Coronary artery (tissue), 2 donors: ENCODE measurements at places on chromosomes 7 and 10.

DNA sequence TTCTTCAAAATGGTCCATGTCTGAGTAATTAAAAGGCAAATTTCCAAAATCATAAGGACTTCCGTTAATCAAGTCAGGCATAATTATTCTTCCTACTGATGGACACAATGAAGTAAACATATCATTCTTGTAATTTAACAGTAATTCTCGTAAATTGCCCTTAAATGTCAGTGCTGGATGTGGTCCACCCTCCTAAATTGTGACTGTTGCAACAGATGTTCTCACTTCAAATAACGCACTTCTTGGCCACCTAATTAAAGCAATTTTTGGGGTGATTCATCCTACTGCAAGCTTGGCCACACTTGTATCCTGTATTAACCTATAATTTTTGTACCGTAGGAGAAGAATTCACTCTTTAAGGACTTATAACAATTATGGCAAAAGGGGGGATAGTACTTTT, 1.9 kb downstream of the COL1A2 start:
- DNase-seq = no peak

GRCh38 chr7:132603220-132603833, 27.1 kb upstream of the PLXNA4 start:
- no peak for DNase-seq

DNA sequence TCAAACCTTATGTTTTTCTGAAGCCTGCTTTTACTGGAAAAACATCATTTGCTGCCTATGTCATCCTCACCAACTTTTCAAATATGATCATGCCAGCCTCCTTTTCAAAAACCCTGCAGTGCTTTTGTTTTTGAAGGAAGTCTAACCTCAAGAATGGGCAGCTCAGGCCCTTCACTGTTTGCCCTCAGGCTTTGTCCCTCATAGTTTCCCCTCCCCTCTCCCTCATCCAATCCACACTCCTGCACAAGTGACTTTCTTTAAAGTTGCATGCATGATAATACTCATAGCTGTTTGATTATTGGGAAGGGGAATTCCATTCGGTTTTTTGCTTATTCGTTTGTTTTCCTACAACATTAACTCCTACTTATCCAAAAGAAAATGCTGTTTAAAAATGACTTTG, 219.4 kb downstream of the SEMA3E start:
- DNase-seq = no peak

- DNase-seq = no peak
Observed at GRCh38 chr10:24457661-24458318, 248.9 kb downstream of the KIAA1217 start.

DNA sequence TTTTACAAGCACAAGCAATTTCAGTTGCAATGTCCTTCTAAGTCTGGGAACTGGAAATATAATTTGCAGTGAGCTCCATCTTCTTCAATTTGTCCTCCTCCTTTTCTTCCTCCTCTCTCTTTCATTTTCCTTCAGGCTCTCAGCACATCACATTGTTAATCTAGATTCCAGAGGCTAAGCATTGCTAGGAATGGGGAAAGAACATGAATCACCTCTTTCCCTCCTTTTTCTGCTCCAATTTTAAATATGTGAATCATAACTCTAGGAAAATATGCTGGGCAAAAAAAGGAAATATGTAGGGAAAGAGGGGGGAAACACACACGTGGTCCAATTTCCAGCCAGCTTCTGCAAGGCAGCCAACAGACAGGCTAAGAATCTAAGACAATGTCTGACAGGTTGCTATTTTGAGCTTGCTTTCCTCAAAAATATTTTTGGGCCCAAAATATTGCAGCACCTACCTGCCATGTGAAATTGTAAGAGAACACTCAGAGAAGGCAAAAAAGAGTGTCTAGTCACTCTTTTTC, 72.7 kb upstream of the NUPR2 start:
- no peak for DNase-seq

GRCh38 chr10:130218181-130218641, 82.0 kb downstream of the GLRX3 start:
- peak; percentile 69 for DNase-seq

GRCh38 chr10:74026428-74027015, 28.6 kb downstream of the VCL start:
- no peak for DNase-seq

DNA sequence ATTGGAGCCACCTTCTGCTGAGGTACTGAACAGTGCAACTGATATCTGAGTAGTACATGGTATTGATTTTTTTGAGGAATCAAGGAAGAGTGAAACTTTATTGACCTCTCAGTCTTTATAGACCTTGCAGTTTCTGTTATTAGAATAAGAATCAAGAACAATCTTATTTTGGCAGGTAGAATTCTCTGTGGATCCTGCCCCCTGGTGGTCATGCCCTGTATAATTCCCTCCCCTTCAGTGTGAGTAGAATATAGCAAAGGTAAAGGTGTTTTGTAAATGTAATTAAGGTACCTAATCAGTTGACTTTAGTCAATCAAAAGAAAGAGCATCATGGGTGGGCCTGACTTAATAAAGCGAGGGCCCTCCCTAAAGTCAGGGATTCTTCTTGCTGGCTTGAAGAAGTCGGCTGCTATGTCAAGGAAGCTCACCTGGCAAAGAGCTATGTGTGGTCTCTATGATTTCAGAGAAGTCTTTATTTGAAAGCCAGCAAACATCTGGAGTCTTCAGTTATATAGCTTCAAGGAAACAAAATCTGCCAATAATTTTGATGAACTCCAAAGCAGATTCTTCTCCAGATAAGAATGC, 142.8 kb downstream of the LSM5 start:
- DNase-seq = no peak

DNA sequence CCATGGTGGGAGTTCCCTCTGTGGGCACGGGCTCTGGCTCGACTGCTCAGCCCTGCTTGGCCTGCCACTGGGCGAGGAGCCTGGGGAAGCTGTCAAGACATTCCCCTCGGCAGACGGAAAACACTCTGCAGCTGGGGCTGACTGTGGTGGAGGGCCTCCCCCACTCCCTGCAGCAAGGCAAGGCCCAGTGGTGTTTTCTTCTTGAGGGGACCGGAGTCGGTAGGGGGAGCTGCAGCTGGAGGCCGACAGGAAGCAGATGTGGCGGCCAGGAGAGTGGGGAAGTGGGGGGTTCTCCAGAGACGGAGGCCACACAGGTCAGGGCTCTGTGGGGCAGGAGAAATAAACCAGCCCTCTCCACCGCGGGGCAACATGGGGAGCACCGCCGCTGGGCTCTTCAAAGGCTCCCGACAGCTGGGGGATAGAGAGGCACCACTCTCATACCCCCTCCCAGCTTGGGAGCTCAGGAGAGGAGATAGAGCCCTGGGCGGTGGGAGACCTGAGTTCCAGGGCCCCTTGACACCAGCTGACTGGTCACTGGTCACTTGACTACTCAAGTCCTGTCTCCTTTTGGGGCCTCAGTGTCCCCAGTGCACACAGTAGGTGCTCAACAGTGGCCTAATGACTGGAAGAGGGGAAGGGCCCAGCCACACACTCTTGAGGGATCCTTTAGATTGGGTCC, 43.4 kb downstream of the PPIF start:
- peak; percentile 69 for DNase-seq

- DNase-seq = no peak
Observed at GRCh38 chr7:156064971-156065386, 252.7 kb upstream of the SHH start.

DNA sequence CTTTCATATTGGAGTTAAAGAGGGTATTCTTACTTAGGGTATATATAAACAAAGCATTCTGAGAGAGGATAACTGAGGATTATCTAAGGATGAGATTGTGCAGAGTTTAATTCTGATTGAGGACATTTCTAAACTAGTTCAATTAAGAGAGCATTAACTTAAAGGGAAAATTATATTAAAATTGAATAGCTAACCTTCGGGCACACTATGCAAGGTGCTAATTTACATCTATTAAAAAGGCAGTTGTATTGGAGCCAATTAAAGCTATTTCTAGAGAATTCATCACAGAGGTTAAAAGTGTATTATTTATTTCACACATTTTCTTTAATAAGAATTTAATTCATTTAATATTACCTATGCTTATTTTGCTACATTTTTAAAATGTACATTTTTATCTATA, 17.0 kb upstream of the PIK3CG start:
- DNase-seq = no peak

DNA sequence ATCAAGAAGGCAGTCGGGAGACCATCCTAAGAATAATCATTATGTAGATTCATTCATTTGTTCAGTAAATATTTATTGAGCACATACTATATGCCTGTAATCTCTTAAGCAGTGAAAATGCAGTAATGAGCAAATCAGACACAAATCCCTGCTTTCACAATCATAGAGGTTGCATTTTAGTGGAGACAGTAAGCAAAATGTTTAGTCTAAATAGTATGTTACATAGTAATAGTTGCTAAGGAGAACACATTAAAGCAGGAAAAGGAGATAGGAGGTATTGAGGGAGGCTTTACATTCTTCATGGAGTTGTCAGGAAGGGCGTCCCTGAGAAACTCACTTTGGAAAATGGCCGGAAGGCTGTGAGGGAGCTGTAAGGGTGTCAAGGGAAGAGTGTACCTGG, 79.9 kb downstream of the CDK14 start:
- no peak for DNase-seq

DNA sequence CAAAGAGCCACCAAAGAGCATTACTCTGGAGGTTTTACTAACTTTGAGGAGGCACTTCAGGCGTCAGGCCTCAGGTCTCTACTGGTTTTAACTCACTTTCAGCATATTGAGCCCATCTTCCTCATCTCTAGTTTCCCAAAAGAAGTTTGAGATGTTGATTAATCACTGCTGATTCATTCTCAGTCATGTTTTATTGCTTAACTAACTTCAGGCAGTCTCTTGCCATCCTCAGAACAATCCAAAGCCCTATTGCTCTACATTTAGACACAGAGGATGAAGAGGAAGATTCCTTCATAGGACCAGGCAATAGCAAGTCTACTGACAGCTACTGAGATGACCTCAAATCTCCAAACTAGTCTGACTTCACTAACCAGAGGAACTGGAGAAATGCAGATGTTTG, 39.1 kb upstream of the BET1 start:
- no peak for DNase-seq
